SJSA1 (cell line): ENCODE measurements at places on chromosomes 12 and 14. TPM values are rescaled to one million over a fixed set of nuclear protein-coding genes. Genes with fewer than 3 reads are reported as not detected.
A peak's percentile ranks its signal among the peaks of the same experiment; 100 is the strongest.

DNA sequence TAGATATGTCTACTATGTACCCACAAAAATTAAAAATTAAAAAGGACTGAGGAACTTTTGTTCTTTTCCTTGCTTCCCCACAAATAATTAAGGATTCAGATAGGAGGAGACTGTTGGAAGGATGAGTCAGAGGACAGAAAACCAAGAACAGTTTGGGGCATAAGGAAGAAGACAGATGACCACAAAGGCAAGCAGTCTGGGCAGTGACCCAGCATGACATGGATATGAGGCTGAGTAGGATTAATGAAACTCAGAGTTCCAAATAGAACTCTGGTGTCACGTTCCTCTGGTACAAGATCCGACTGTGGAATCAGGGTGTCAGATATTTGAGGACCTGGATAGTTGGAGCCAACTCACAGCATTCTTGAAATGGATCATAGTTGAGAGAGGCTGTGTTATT lies 89.3 kb upstream of the SLC38A4 start:
- peak overlapping the region; percentile 78 for H3K27ac ChIP-seq
- no peaks in the 10 kb centered on the region for H3K27me3 ChIP-seq
- H3K36me3 ChIP-seq: peaks cover 7% of the 10 kb centered on the region; the same call in 1 of the 2 replicates
- H3K4me3 ChIP-seq: no peak overlapping the region
- DNase-seq: peak; percentile 100

DNA sequence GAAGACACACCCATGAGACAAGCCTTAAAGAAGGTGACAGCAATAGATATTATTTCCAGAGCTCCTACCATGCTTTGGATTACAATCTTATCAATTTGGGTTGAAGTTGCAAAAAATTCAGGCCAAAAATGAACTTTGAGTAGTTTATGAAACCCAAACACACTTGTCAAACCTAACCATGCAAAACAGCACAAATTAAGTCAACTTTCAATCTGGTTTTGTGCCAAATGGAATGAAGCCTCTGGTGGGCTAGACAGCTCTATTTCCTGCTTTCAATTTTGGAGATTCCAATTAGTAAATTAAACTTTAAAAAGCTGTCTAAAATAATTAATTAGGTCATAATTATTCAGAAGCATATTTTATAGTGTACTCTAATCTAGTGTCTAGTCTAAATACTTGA lies 203.4 kb downstream of the SYT1 start:
- H3K27me3 ChIP-seq: no peaks in the 10 kb centered on the region
- H3K4me3 ChIP-seq: no peak overlapping the region
- no peaks in the 10 kb centered on the region for H3K36me3 ChIP-seq

DNA sequence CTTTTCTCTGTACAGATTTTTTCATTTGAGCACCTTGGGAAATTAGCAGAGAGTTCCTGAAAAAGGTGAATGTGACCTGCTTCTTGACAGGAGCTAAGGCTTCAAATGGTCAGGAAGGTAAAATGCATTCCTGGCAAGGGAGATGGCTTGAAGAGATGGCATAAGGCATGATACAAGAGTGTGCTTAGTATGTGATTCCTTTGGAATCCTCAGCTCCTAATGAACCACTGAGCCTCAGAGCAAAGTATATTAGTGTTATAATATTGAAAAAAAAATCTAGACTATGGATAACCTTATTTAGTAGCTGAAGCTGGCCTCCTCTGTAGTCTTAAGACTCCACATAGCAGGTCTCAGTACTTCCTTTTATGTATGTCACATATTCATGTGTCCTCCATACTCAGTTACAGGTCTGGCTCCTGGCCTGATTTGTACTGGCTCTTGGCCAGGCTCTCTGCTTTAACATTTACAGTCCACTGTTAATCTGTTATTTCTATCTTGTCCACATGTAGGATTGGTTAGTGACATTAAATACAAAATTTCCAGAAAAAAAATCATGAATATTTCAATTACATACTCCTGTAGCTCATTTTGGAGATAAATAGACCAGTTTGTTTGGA lies 17.9 kb downstream of the TOGARAM1 start:
- no peak overlapping the region for H3K4me3 ChIP-seq
- no peak overlapping the region for H3K27ac ChIP-seq
- no peak for DNase-seq
- H3K36me3 ChIP-seq: no peaks in the 10 kb centered on the region

DNA sequence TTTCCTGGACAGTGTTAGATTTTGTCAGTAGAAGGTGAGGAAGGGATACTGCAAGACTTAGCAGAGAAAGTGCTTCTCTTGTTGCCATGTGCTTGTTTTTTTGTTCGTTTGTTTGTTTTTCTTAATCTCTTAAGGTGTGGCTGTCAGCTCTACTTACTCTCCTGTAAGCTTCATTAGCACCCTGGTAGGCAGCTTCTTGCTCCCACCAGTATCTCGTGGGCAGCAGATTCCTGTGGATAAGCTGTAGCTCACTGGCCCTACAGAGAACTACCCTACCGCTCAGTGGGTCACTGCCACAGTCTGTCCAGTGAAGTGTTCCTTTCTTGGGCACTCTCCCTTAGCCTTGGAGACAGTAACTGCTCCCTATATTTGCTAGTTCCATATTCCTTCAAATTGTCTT lies 30.1 kb downstream of the VRK1 start:
- H3K27me3 ChIP-seq: no peaks in the 10 kb centered on the region
- H3K27ac ChIP-seq: no peak overlapping the region
- no peaks in the 10 kb centered on the region for H3K36me3 ChIP-seq
- no peak overlapping the region for H3K4me3 ChIP-seq
- no peak for DNase-seq
- no peaks in the 10 kb centered on the region for H3K4me1 ChIP-seq

The MORN3 gene
- 0.72 TPM in 1 of 2 replicates, not detected in the other for total RNA-seq

The ANKRD33 gene
- total RNA-seq: not detected in 2 replicates

GRCh38 chr12:66624806-66625205 lies 54.1 kb downstream of the GRIP1 start:
- no peaks in the 10 kb centered on the region; the same call in 1 of the 2 replicates for H3K27me3 ChIP-seq
- DNase-seq: no peak
- no peaks in the 10 kb centered on the region for H3K36me3 ChIP-seq
- H3K4me1 ChIP-seq: no peaks in the 10 kb centered on the region

The OAS2 gene
- 0.26 and 0.85 TPM in 2 replicates for total RNA-seq

The PPM1H gene
- total RNA-seq: 8.5 and 9.6 TPM in 2 replicates

GRCh38 chr12:26136688-26137087 lies 11.9 kb upstream of the BHLHE41 start:
- H3K27ac ChIP-seq: no peak overlapping the region
- no peaks in the 10 kb centered on the region for H3K36me3 ChIP-seq
- no peak for DNase-seq
- H3K4me3 ChIP-seq: no peak overlapping the region
- no peaks in the 10 kb centered on the region for H3K4me1 ChIP-seq

- H3K4me3 ChIP-seq: no peak overlapping the region
- H3K4me1 ChIP-seq: peaks cover 51% of the 10 kb centered on the region
- peak overlapping the region; percentile 87 for H3K27ac ChIP-seq
- H3K36me3 ChIP-seq: no peaks in the 10 kb centered on the region
Measured at GRCh38 chr12:6084261-6084968, 40.1 kb downstream of the VWF start.

DNA sequence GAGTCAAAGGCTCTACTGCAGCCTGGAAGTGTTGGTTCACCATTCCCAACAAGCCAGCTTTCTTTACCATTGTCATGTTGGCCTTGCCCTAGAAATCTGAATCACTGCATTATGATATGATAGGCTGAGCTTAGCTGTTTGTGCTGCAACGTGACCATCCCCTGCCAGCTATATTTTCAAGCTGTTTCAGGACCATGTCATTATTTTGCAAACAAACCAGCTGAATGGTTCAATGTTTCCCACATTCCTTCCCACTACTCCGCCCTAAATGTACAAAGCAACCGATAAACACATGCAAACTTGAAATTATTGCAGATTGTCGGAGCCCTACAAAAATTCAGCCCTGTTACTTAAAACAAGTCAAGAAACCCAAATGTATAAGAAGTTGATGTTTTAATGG lies 136.1 kb downstream of the KICS2 start:
- H3K4me1 ChIP-seq: peaks cover 58% of the 10 kb centered on the region
- H3K36me3 ChIP-seq: peaks cover 5% of the 10 kb centered on the region; the same call in 1 of the 2 replicates
- H3K27me3 ChIP-seq: no peaks in the 10 kb centered on the region
- peak overlapping the region; percentile 73 for H3K27ac ChIP-seq
- no peak for DNase-seq

The GLT8D2 gene
- total RNA-seq: 40.1 and 47.6 TPM in 2 replicates

The PRH2 gene
- total RNA-seq: not detected in 2 replicates

The EFS gene
- not detected in 2 replicates for total RNA-seq

- H3K4me3 ChIP-seq: no peak overlapping the region
- no peak overlapping the region for H3K27ac ChIP-seq
- H3K27me3 ChIP-seq: peaks cover 14% of the 10 kb centered on the region
- H3K4me1 ChIP-seq: peaks cover 6% of the 10 kb centered on the region
Measured at GRCh38 chr12:48861111-48861510, 4.6 kb downstream of the RND1 start.

DNA sequence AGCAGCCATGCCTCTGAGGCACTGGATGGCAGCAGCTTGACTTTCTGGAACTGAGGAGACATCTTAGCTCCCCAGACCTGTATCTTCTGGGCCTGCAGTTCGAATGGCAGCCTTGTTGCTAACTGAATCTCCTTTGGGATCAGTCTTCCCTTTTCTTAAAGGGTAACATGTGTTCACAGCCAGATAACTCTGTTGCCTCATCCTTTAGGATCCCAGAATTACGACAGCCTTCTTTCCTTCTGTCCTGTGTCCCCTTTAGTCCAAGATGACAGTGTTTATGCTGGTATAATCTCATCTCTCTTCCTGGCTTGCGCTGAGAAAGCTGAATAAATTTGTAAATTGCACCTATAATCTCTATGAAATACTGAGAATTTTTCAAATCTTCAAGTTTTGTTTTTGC lies 9.1 kb upstream of the ERC1 start:
- no peaks in the 10 kb centered on the region for H3K27me3 ChIP-seq
- no peaks in the 10 kb centered on the region for H3K36me3 ChIP-seq
- peaks cover 8% of the 10 kb centered on the region for H3K4me1 ChIP-seq
- H3K27ac ChIP-seq: no peak overlapping the region
- DNase-seq: no peak
- no peak overlapping the region for H3K4me3 ChIP-seq

DNA sequence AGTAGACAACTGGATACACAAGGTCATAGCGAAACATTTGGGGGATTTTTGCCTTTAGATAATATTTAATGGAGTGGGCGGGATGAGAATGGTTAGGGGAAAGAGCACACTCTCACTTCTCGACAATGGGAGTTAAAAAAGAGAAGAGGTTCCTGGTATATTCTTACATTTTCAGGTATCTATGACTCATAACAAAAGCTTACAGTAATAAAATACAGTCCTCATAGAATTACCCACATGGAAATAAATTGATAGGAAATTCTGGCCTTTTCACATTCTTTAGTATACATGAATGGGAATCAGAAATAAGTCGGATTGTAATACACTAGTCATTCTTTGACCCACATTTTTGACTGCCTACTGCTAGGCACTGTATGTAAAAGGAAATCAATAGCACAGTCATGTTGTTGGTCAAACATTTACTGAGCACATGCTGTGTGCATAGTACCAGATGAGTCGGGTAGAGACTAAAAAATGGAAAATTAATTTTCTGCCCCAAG lies 8.2 kb upstream of the CRADD start:
- no peak overlapping the region for H3K4me3 ChIP-seq
- DNase-seq: no peak
- no peaks in the 10 kb centered on the region for H3K36me3 ChIP-seq
- no peaks in the 10 kb centered on the region for H3K27me3 ChIP-seq
- H3K4me1 ChIP-seq: no peaks in the 10 kb centered on the region

GRCh38 chr14:22319526-22320361 lies 269.3 kb downstream of the DAD1 start:
- H3K36me3 ChIP-seq: no peaks in the 10 kb centered on the region
- H3K27me3 ChIP-seq: peaks cover 4% of the 10 kb centered on the region; the same call in 1 of the 2 replicates
- H3K4me3 ChIP-seq: no peak overlapping the region
- H3K4me1 ChIP-seq: no peaks in the 10 kb centered on the region
- DNase-seq: peak; percentile 28

GRCh38 chr12:18151036-18151435 lies 61.0 kb upstream of the RERGL start:
- no peaks in the 10 kb centered on the region for H3K27me3 ChIP-seq
- no peak overlapping the region for H3K27ac ChIP-seq
- H3K4me1 ChIP-seq: no peaks in the 10 kb centered on the region
- no peak overlapping the region for H3K4me3 ChIP-seq
- H3K36me3 ChIP-seq: no peaks in the 10 kb centered on the region

GRCh38 chr14:22464422-22465142 lies 124.4 kb downstream of the DAD1 start:
- no peaks in the 10 kb centered on the region for H3K36me3 ChIP-seq
- no peak overlapping the region for H3K4me3 ChIP-seq
- no peaks in the 10 kb centered on the region for H3K27me3 ChIP-seq
- no peak overlapping the region for H3K27ac ChIP-seq
